ENCODE measurements at places on chromosomes 2 and 18. TPM values are rescaled to one million over a fixed set of nuclear protein-coding genes. Genes with fewer than 3 reads are reported as not detected.

The IGFBP2 gene
- 41.1 TPM for total RNA-seq

DNA sequence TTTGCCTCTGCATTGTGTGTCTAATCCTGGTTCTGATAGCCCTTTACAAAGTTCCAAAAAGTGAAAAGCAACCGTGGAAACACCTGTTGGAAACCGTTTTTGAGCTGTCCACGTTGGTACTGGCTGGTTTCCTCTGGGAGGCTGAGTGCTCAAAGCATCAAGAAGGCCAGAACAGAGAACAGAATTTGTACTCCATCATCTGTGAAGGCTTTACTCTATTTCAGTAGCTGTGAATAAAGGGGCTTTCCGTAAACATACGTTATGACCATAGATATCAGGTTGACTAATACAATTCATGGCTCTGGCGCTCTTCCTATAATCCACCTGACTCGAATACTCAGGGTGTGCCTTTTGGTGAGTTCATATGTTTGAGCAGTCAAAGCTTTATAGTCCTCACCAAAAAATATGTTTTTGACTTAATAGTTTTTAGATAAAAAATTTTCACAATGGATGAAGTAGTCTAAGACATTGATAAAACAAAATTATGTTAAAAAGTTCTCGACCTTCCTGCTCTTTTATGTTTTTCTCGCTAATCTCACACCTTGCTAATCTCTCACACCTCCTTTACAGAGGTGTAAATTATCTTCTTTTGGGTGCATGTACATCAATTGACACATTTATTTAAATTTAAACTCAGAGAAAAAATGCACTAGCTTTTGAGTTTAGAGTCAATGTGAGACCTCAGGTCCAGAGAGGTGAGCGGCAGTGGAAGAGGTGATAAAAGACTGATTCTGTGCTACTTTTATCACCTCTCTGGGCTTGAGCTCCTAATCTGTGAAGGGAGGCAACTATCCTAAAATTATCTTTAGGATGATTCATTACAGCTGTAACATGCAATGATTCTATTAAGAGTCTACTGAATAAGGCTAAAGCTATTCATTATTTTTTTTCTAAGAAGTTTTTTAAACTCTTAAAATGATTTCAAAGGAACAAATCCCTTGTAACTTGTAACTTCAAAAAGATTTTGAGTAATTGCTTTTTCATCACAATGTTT, 65.3 kb downstream of the CXCR4 start:
- DNase-seq: no peak

The GALNT13 gene
- 1.3 TPM for total RNA-seq

- DNase-seq: no peak
Observed at GRCh38 chr2:229429589-229429988, 158.5 kb upstream of the PID1 start.

The MC4R gene
- total RNA-seq: under 0.01 TPM

The CGREF1 gene
- 0.53 TPM for total RNA-seq

GRCh38 chr2:57962861-57963260, 83.7 kb upstream of the VRK2 start:
- DNase-seq: no peak

The TANC1 gene
- total RNA-seq: 29.5 TPM

The MBP gene
- 21.3 TPM for total RNA-seq

The GALR1 gene
- not detected for total RNA-seq

GRCh38 chr2:150571121-150571520, 83.7 kb upstream of the RND3 start:
- DNase-seq: no peak

GRCh38 chr2:233799087-233799665, 21.0 kb downstream of the MROH2A start:
- DNase-seq: no peak

GRCh38 chr2:168165397-168165796, 82.0 kb downstream of the STK39 start:
- no peak for DNase-seq

GRCh38 chr2:197759625-197760292, 25.4 kb downstream of the BOLL start:
- DNase-seq: no peak

DNA sequence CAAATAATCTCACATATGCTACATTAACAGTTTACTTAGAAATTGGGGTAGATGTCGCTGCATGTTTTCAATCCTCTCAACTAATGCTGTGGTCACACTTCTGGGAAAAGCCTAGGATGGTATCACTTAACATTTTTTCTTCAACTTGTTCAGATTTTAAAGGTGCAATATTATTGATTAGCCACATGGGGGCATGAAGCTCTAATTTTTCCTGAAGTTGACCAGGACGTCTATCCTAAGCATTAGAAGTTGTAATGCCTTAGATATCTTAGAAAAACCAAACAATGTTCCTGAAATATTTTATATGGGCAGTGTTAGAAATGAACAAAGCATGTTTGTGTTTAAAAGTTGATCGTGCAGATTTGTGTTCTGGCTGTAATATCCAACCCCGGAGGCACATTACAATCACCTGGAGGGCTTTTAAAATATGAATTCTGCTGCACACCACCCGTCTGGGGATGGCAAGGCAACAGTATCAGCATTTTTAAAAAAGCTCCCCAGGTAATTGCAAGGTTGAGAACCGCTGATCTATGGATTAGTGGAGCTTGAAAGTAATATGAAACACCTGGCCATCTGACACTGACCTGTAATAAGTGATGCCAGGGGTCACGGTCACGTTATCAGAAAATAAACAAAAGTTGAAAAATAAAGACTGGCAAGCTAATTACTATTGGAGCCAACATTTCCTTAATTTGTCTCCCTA, 100.5 kb upstream of the LMAN1 start:
- peak; percentile 50 for DNase-seq

The FAM210A gene
- total RNA-seq: 55.6 TPM
